Hematopoietic multipotent progenitor cell treated with erythropoietin and hydrocortisone succinate and interleukin-3 and kit ligand, for 15 days (in vitro differentiated cells): ENCODE measurements at places on chromosomes 7 and 10.

GRCh38 chr7:29306319-29306991, 111.9 kb downstream of the CHN2 start:
- DNase-seq = no peak

DNA sequence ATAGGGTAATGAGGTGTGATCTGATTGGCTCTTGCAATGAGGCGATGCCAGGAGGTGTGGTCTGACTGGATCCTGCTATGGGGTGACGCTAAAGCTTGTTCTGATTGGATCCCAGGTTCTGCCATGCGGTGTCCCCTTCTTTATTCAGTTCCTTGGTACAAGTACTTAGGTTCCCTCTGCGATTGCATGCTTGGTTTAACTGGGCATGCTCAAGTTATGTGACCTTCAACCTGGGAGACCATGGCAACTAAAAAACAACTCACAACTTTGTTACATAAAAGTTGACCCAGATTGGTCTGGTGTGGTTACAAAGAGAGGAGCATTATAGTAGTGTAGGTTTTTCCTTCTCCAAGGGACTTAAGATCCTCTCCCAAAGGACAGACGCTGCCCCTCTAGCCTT, 49.5 kb upstream of the DNAJC1 start:
- DNase-seq = no peak

GRCh38 chr10:42942279-42942950, 134.5 kb upstream of the RET start:
- DNase-seq = no peak

- no peak for DNase-seq
These were observed 41.5 kb upstream of the CXCL12 start for GRCh38 chr10:44426247-44427034.

- no peak for DNase-seq
These were observed 173.9 kb upstream of the CDK1 start for GRCh38 chr10:60604342-60604741.

DNA sequence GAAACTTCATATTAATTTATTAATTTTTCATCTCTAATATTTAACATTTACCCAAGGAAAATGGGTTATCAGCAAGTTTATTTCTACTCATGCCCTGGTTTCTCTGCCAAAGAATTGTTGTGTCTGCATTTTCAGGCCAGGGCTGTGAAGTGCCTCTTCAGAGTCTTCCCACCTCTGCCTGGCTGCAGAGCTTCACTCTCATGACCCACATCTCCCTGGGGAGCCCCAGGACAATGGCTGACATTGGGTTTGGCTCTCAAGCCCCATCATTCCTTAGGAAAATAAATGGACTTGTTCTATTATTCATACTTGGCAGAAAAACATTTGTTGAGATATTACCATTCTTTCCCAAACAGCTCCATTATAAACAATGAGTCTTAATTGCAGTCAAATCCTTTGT, 30.3 kb downstream of the CACNA2D1 start:
- no peak for DNase-seq

DNA sequence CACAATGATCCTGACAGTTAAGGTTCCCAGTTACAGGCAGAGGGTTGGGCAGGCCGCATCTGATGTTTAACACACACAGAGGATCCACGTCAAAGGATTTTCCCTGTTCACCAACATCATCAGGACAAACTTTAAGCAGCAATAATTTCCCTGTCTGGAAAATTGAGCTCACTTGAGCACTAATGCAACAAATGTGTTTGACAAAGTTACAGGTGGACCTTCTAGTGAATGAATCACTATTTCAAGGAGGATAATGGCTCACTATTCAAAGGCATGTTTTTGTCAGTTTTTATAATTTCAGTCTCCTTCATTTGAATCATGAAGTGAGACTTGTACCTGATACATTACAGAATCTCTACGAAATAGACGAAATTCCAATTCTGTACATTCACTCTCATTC, 127.3 kb downstream of the DIP2C start:
- no peak for DNase-seq

DNA sequence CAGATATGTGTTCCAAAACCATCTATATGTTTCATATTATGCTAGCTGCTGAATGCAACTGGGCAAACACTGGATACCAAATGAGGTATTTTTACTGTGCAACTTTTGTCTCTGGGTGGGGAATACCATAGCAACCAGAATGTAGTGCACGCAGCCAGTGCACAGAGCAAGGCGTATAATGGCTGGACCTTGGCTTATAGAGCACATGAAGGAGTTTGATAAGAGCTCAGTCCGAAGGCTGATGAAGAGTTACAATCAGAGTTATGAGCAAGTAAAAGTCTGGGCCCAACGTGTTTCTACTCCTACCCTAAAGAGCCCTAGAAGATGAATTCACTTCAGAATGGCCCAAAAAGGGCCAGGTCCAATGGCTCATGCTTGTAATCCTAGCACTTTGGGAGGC, 82.2 kb downstream of the MET start:
- DNase-seq = no peak
